ENCODE measurements at places on chromosomes 12 and 14.

DNA sequence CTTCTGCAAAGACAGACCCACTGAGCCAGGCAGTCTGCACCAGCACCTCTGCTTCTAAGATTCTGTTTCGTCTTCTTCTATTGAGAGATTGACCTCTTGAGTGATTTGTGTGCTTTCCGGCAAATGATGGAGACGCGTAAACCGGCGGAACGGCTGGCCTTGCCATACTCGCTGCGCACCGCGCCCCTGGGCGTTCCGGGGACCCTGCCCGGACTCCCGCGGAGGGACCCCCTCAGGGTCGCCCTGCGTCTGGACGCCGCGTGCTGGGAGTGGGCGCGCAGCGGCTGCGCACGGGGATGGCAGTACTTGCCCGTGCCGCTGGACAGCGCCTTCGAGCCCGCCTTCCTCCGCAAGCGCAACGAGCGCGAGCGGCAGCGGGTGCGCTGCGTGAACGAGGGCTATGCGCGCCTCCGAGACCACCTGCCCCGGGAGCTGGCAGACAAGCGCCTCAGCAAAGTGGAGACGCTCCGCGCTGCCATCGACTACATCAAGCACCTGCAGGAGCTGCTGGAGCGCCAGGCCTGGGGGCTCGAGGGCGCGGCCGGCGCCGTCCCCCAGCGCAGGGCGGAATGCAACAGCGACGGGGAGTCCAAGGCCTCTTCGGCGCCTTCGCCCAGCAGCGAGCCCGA, 703 bp downstream of the ASCL4 start:
- no peak for DNase-seq

DNA sequence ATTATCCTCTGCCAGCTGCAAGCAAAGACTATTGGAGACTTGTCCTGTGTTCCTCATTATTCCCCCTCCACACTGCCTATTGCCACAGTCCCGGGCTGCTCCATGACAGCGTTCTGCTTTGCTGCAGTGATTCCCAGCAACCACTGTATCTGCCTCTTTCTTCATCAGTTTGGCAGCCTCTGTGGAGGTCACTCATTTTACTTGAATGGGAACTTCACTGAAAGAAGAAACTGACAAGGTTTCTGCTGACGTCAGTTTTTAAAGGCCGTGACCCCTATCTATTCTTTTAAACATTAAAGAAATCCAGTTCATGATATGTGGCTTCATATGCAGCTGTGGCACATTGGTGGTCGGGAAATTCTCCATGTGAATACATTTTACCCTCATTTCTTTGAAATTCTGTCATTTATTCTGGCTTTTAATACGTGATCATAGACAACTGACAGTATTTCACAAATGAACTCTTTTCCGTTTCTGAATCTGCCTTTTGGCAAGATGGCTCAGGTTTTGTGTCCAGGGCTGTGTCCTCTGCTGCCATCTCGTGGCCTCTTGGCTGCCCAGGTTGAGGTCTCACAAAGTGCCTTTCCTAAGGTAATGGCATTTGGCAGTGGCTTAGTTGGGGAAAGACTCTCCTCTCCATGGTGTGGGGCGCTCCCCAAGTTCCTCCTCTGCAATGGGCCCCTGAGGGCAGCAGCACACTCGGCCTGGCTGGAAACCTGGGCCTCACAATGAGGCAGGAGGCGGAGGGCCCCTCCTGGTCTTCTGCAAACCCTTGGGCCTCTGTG, 5.8 kb downstream of the TMEM253 start:
- DNase-seq: peak; percentile 75

DNA sequence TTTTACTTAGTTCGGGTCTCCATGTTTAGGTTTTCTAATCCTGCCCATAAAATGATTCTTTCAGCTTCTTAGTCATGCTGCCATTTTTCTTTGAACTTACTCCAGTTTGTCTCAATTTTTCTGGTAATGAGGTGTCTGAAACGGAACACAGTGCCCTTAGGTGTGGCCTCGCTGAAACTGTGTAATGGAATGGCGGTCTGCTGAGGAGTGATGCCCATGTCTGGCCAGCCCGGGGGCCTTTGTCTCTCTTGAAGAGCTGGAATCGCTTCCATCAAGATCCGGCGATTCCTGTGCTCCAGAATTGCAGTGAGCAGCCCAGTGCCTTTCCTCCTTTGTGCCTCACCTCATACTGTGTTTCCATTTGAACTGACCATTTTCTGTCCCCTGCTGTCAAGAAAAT, 112.5 kb downstream of the FBXL14 start:
- DNase-seq: no peak

- DNase-seq: peak; percentile 47
Observed at GRCh38 chr12:19482036-19482435, 42.7 kb downstream of the AEBP2 start.

GRCh38 chr14:34437729-34438080, 24.3 kb downstream of the SPTSSA start:
- no peak for DNase-seq

DNA sequence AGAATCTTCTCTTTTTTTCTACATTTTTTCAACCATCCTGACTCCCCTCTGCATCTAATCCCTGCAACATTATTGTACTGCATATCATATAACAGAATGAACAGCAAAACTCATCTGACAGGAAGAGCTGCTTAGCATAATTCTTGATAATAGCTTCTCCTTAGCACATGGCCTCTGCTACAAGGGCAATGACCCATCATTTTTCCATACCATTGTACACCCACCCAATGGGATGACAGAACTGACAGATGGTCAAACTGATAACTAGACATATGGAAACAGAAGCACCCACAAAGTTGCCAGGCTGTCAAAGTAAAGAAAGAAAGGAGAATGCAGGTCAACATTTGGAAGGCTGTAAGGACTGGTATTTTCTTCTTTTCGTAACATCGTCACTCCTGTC, 390.4 kb upstream of the USP15 start:
- no peak for DNase-seq

GRCh38 chr14:100302616-100303015, 3.6 kb downstream of the SLC25A29 start:
- peak; percentile 21 for DNase-seq

GRCh38 chr12:79911889-79912656, 22.8 kb downstream of the PPP1R12A start:
- DNase-seq: peak; percentile 54

GRCh38 chr12:47852096-47852571, 32.4 kb upstream of the HDAC7 start:
- DNase-seq: no peak

DNA sequence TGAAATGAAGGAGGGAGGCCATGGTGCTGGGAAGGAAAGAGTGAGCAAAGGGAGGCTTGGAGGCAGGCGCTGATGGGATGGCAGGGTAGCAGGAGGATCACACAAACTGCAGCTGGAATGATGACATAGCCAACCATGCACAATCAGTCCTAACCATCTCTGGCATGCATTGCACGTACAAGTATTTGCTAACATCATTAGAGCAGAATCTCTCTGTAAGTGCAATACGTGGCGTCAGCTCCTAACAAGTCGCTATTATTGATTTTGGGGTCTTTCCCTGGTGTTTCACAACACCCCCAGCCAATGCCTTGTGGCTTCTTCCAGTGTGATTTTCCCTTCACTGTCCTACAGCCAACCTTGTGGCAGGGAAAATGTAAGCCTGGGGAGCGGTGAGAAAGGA, 18.5 kb downstream of the BDKRB1 start:
- no peak for DNase-seq

GRCh38 chr12:128820723-128821432, 2.9 kb downstream of the SLC15A4 start:
- DNase-seq: no peak

DNA sequence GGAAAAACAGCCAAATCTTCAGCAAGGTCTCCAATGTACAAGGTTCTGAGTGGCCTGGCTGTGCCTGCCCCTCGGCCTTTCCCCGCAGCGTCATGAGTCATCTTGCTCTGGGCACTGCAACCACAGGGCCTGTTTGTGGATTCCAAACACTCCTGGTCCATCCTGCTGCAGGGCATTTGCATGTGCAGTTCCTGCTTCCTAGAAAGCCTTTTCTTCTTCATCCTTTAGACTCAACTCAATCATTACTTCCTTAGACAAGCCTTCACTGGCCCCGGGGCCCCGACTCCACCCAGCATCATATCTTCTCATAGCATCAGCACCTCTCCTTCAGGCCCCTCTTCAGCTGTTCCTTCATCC, 101.8 kb upstream of the EGLN3 start:
- peak; percentile 87 for DNase-seq

GRCh38 chr14:34781242-34781641, 66.8 kb upstream of the CFL2 start:
- peak; percentile 60 for DNase-seq

- no peak for DNase-seq
Observed at GRCh38 chr12:82109243-82109642, 248.9 kb downstream of the CCDC59 start.

- DNase-seq: no peak
Observed at GRCh38 chr14:20384886-20385285, 28.4 kb downstream of the TEP1 start.

DNA sequence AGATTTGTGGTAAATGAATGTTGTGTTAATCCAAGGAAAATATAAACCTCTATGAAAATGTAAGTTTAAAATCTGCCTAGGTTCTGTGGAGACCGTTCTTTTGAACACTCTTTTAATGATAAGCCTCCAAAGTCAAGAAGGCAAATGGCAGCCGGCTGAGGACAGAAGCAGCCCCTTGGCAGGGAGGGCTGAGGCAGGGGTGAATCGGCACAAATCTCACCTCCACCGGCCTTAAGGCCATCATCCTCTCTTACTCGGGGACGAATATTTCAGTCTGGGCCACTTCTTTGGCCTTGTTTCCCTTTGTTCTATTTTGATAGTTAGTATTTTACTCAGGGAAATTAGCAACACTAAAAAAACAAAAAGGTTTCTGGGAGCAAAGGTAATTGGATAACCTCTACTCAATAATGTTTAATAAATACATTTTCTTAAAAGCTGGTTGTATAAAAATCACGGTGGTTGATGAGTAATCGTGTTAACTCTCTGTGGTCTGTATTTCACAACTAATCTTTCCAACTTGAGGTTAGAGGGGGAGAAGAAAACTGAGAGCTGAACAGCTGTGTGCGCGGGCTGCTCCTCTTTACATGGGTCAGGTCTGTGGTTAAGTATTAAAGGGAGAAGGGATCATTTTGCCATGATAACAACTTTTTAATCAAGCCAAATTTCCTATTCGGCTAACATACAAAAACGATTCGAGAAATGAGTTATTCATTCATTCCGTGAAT, 18.6 kb downstream of the LGMN start:
- peak; percentile 90 for DNase-seq

DNA sequence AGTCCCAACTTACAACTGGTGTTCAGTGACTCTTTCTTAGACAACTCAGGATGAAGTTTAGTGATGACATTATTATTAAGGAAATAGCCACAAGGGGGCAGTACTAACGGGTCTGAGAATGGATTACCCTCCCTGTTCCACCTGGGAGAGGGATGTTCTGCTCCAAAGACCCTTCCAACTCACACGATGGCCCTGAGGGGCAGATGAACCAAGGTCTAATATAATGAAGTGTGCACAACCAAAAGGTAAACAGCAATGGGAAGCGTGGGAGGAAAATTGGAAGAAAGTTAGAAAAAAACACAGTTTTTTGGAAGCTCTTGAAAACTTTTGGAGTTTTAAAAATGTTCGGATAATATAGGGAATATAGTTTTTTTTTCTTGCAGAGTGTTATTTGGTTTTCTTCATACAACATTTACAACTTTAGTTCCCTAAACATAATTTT, 24.0 kb downstream of the FGF6 start:
- DNase-seq: peak; percentile 18

DNA sequence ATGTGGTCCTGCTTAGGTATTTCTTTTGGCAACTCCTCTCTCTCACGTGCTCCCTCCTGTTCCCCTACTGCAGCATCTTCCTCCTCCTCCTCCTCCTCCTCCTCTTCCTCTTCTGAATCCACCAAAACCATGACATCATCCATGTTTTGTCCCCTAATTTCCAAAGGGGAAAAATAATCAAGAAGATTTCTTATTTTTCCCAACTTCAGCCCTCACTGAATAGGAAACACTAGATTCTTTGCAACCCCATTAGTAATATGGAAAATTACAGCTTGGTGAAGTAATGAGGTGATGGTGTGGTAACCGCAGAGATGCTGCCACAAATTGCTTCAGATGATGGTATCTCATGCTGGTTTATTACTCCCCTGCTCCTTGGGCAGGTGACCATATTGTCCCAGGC, 7.5 kb upstream of the WSB2 start:
- no peak for DNase-seq

DNA sequence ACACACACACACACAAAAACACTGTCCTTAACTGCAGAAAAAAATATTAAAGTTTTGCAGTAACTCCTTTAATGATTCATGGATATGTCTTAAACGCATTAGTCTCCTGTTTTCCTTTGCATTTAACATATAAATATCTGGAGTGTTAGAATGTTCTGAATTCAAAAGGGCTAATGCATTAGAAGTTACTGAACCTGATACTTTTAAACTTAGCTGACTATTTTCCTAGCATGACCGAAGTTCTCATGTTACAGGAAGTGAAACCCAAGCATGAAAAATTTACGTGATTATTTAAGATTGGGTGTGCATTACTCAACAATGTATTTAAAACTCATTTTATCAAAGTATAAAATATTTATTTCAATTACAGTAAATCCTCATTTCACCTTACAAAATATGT, 791.2 kb downstream of the FLRT2 start:
- peak; percentile 14 for DNase-seq

DNA sequence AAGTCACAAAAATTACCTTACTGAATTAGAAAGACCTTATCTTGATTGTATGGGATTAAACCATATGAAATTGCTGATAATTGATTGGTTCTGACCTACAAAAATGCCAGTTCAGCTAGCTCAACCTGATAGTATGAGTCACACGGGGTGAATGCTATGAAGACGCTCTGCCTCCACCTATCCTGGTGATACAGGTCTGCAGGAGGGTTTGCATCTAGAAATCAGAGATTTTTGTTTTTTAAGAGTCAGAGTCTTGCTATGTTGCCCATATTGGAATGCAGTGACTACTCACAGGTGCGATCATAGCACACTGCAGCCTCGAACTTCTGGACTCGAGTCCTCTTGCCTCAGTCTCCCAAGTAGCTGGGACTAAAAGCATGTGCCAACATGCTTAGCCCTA, 120.4 kb downstream of the HMGA2 start:
- no peak for DNase-seq

DNA sequence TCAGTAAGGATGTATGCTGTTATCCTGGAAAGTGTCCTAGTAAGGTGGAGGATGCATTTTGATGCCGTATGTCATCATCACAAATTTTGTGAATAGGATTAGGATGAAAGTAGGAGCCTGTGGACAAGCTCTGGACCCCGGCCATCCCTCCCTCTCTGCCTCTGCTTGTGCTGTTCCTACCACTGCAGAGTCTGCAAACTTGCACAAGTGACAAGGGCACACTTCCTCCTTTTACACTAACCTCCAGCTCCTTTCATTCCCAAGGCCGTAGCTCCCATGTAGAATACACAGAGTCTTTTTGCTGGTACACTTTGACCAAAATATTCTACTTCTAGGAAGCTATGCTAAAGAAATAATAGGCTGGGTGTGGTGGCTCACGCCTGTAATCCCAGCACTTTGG, 13.3 kb upstream of the TMCC3 start:
- no peak for DNase-seq

DNA sequence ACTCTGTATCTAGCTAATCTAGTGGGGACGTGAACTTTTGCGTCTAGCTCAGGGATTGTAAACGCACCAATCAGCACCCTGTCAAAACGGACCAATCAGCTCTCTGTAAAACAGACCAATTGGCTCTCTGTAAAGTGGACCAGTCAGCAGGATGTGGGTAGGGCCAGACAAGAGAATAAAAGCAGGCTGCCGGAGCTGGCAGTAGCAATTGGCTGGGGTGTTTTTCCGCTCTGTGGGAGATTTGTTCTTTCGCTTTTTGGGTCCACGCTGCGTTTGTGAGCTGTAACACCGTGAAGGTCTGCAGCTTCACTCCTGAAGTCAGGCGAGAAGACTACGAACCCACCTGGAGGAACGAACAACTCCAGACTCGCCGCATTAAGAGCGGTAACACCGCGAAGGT, 76.5 kb downstream of the SPRING1 start:
- DNase-seq: no peak

GRCh38 chr14:75295491-75296345, 17.1 kb downstream of the FOS start:
- peak; percentile 43 for DNase-seq

All from renal cortical epithelial cell (primary cell).